ENCODE measurements at places on chromosomes 6 and 20. TPM values are rescaled to one million over a fixed set of nuclear protein-coding genes. Genes with fewer than 3 reads are reported as not detected.

DNA sequence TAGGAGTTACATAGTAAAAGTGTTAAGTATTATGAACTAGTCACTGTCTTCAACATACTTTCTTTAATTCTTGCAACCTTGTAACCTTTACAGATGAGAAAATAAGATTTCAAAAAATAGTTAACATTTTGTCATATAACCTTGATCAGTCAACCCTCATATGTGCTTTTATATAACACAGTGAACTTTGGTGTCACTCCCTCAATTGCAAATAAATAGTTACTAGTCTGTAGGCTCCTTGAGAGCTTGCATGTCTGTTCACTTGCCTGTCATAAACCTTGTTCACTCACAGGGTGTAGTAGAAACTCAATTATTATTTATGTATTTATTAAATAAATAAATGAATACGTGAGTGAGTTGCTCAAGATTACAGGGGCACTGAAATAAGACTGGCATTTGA is 107.5 kb downstream of the QKI start:
- DNase-seq: no peak

GRCh38 chr20:41221614-41222218 is 84.4 kb downstream of the PLCG1 start:
- DNase-seq: no peak

DNA sequence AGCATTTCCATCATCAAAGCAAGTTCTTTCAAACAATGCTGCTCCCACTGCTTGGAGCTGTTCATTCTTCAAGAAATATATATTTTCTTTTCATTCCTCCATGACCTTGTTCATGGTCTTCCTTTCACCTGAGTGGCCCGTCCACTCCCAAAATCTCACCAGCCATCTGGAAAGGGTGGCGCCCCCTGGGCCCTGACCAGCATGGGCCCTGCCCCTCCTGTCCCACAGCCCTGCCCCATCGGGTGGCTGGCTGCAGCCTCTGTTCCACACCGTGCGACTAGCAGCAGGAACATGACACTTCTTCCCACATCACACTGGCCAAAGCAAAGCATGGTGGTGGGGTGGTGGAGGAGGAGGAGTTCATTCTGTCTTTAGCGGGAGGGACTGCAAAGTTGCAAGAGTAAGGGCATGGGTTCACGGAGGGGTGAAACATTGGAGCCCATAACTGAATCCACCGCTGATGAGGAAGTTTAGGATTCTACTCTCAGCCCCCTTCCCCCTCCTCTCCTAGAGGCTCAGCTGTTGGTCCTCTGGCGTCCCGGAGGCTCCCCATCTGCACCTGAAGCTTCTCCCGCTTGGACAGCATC is 195.2 kb upstream of the SLC24A3 start:
- DNase-seq: no peak

ADGRF5 gene
- 32.3 TPM for polyA plus RNA-seq

DNA sequence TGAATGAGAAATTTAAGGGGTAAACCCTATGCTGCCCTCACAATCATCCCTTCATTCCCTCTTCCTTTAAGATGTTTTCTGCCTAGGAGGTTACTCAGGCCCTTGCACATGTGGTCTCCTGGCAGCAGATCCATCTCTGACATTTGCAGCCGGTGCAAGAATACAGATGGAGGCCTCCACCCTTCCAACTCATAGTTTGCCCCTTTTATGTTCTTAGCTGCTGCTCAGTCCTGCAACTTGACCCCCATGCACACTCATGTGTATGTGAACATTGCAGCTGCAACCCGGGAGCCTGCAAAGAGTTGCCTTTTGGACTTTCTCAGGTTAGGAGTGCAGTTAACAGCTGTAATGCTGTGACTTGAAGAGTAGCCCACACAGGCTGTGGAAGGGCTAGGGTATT is 131.9 kb upstream of the SGK1 start:
- no peak for DNase-seq

DNA sequence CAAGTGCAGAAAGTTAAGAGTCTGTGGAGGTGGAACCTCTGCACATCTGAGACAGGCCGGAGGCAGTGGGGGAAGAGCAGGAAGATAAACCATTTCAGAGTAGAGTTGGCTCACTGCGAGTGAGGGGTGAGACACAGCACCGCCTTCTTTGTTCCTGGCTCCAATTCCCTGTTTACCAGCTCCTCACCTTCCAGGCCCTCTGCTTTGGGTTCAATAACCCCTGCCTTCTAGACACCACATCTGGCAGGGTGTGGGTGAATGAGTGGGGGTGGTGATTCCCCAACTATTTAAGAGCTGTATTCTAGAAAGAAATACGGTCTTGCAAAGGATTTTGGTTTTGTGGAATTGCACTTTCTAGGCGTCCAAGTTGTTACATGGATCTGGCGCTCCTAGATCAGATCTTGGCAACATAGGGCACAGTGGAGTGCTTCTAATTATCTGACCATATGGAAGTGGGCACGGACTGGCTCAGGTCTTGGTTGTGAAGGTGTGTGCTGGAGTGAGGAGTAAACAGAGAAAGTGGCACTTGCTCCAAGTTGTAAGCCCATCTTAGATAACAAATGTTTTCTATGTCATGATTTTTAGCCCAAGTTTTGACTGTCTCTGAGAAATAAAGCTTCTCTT is 141.6 kb upstream of the NRN1 start:
- no peak for DNase-seq

BPIFA2 gene
- polyA plus RNA-seq: not detected

NFKBIE gene
- polyA plus RNA-seq: 4.4 TPM

DNA sequence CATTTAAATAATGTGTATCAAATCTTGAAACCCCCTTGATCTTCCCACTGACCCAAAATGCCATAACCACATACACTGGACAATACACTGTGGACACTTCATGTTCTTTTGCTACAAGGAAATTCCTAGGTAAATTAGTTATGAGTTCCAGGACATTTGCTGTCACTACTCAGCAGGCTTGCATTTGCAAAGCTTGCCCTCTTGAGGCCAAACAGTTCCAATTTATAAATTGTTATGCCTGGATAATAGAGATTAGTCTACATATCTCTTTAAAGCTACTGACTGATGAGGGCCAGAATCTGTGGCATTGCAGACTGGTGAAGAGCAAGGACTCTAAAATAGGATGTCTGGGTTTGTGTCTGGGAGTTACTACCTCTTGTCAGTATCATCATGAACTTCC is 17.4 kb upstream of the RAB32 start:
- DNase-seq: no peak

GRCh38 chr6:145844933-145845540 is 30.4 kb upstream of the FBXO30 start:
- DNase-seq: no peak

DNA sequence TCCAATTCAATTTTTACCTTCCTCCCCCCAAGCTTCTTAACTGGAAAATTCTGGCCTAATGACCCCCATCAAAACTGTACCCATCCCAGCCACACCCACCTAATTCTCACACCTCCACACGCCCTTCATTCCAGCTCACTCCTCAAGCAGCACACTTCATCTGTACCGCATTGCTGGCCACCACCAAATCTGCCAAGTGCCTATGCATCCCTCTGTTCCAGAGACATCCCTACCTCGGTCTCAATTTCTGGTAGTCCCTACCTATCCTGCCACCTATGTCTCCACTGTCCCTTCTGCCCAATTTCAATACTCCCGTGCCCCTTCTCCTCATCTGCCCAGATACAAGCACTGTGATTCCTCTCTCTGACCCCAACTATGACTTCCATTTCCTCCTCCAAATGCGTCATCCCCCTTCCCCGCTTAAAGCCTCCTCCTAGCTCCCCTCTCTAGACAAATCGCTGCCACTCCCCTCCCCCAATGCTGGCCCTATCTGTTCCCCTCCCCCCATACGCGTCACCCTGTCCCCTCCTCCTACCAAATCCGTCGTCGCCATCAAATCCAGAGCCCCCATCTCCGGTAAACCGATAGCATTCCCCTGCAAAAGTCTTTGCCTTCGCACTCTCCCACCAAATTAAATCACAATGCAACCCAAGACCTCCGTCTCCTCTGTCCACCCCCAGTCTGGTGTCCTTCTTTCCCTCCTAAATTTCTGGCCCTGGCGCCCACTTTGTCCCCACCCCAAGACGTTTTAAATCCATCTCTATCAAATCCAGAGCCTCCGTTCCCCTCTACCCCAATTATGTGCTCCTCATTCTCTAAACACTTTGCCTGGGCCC is 1.2 kb downstream of the MTCH1 start:
- DNase-seq: peak; percentile 81

DNA sequence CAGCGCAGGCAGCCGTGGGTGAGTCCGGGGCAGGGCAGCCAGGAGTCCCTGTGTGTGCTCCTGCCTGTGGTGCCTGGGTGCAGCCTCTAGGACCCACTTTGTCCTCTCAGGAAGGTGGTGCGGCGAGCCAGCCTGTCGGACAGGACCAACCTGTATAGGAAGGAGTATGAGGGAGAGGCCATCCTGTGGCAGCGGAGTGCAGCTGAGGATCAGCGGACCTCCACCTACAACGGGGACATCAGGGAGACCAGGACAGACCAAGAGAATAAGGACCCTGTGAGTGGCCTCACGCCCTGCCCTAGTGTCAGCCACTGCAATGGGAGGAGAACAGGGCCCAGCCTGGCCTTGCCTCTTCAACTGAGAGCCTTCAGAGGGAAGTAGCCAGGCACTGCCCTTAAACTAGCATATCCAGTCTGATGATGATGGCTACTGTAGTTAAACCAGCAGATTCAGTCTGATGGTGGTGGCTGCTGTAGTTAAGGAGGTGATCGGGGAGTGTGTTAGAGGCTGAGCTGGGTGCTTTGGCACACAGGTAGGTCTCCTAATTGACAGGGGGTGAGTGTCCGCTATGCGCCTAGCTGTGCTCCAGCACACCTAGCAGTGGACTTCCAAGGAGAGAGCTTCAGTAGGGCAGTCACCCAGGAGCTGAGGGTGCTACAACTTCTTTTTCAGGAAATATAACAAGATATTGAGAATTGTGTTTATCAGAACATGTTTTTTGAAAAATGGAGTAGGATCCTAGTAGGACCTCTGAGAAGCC is 18.1 kb upstream of the FAM83D start:
- DNase-seq: no peak

GRCh38 chr6:3239110-3239830 is 11.8 kb upstream of the TUBB2B start:
- DNase-seq: no peak

DNA sequence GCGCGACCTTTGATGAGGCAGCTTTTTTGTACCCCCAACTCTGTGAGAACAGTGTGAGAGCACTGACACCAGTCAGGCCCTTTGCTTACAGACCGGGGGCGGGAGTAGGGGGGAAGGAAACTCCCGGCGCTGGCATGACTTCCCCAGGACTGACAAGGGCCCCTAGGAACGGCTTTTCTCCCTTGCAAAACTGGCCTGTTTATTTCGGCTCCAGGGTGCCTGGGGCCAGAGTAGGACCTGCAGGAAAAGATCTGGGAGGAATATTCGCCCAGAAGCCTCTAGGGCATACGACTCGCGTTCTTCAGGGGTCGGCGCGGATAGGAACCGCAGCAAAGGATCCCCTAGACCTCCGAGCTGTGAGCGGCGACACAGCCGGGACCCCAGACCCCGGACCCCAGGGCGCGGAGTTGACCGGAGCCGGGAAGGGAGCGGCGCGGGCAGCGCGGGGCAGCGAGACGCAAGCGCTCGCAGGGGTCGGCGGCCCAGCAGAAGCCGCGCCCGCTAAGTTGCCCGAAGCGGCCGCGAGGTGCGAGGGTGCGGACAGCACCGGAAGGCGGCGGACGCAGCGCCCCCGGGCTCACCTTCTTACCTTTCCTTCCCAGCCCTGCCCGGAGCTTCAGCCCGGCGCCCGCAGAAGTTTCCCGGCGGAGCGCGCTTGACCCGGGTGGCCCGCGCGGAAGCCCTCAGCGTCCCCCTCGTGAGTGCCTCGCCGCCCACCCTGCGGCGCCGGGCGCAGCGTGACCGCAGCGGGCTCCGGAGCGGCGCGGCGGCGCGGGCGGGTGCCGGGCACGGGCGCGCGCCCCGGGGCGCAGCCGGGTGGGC is at the start of gene POPDC3:
TSS of gene POPDC3 (minus strand) at position 771 of the 822 bp plus-strand sequence. CDS start 18,105 bp downstream, outside the sequence.
- DNase-seq: peak; percentile 64
